Natural killer cell treated with Interleukin-12 subunit alpha and Interleukin-12 subunit beta and Interleukin-15 and Interleukin-18, amount 100 ng/mL, for 72 hours (primary cell): ENCODE measurements at places on chromosomes 7 and 10. TPM values are rescaled to one million over a fixed set of nuclear protein-coding genes. Genes with fewer than 3 reads are reported as not detected.
A peak's percentile ranks its signal among the peaks of the same experiment; 100 is the strongest.

The PRXL2A gene
- 6.4 TPM for total RNA-seq

The TRPV5 gene
- not detected for total RNA-seq

The ERVW-1 gene
- total RNA-seq, result not detected

The FAM180A gene
- not detected for total RNA-seq

The LEP gene
- not detected for total RNA-seq

The CLRN3 gene
- total RNA-seq, result not detected

The UBN2 gene
- 14.7 TPM for total RNA-seq

The TMEM270 gene
- total RNA-seq, result not detected

DNA sequence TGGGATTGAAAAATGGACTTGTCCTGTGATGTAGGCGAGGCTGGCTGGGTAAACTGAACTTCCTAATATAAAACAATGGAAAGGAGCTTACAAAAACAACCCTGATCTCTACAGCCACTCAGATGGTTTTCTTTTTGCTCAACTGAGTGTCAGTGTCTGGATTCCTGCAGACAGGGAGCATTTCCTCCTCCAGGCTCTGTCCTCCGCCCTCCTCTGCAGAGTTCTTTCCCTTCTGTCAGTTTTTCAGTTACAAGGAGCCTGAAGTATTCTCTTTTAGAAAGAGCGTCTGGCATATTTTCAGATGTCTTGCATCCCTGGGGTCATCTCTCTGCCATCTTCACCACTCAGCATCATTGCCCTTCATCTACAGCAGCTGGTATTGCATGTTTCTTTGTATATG is 50.0 kb upstream of the PITRM1 start:
- H3K27ac ChIP-seq, result no peak overlapping the region
- DNase-seq, result no peak

GRCh38 chr7:22613496-22613895 is 113.5 kb upstream of the IL6 start:
- H3K36me3 ChIP-seq, result peaks cover 27% of the 10 kb centered on the region
- H3K27ac ChIP-seq, result no peak overlapping the region
- no peak for DNase-seq
- H3K4me3 ChIP-seq, result no peak overlapping the region
- H3K4me1 ChIP-seq, result peaks cover 14% of the 10 kb centered on the region

DNA sequence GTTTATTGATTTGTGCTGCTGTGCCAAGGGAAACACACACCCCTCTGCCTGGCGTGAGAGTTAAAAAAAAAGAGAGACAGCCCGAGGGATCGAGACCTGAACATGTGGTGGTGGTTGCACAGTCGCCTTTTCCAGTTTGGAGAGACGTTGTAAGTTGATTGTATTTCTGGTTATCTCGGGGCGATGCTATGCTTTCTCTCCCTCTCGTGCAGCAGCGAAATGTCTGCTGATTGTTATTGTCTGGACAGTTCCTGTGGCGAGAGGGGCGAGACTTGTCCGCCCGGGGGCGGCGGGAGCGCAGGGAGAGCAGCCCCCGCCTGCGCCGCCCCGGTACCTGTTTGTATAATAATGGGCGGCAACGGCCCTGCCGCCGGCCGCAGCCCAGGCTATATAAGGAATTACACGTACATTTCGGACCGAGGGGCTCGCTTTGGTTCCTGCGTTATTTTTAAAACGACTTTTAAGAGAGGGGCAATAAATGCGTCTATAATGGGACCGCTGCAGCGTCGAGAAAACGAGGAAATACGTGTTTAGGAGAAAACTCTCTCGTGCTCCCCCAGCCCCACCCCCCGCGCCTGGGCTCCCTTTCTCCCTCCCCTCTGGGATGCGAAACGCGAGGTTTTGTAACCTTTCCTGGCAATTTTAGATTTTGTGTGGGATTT is 1.7 kb downstream of the ZEB1 start:
- peaks cover 25% of the 10 kb centered on the region for H3K4me1 ChIP-seq
- DNase-seq, result no peak
- peak overlapping the region; percentile 96 for H3K4me3 ChIP-seq
- no peaks in the 10 kb centered on the region for H3K36me3 ChIP-seq
- H3K27me3 ChIP-seq, result no peaks in the 10 kb centered on the region

- no peak for DNase-seq
- no peak overlapping the region for H3K27ac ChIP-seq
- H3K27me3 ChIP-seq, result no peaks in the 10 kb centered on the region
- no peaks in the 10 kb centered on the region for H3K36me3 ChIP-seq
- peak overlapping the region; percentile 55 for H3K4me3 ChIP-seq
Observed at GRCh38 chr7:151012031-151012692, 12.1 kb downstream of the ATG9B start.

DNA sequence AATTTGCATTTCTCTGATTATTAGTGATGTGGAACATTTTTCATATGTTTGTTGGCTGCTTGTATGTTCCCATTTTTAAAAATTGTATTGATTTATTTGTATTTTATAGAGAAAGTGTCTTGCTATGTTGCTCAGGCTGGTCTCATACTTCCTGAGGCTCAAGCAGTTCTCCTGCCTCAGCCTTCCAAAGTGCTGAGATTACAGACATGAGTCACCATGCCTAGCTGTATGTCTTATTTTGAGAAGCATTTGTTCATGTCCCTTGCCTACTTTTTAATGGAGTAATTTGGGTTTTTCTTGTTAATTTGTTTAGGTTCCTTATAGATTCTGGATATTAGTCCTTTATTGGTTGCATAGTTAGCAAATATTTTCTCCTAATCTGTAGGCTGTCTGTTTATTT is 214.2 kb upstream of the KAT6B start:
- H3K4me3 ChIP-seq, result no peak overlapping the region
- H3K4me1 ChIP-seq, result peaks cover 2% of the 10 kb centered on the region
- DNase-seq, result no peak
- no peaks in the 10 kb centered on the region for H3K36me3 ChIP-seq
- no peaks in the 10 kb centered on the region for H3K27me3 ChIP-seq

DNA sequence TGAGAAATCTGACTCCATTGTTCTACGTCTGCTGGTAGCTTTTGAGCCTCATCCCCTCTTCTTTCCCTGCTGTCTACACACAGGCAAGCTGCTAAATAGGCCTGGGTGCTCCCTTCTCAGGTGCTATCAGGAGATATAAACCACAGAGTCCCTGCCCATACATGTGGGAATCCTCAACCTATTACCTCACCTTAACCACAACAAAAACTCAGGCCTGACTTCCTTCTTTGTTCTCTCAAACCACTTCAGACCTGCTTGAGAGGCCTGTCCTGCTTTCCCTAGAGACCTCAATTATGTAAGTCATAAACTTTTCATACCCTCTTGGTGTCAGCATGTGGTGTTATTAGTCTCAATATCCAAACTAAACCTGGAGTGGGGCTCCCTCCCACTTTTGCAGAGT is 75.0 kb upstream of the MAGI2 start:
- no peak for DNase-seq
- no peak overlapping the region for H3K27ac ChIP-seq
- H3K4me3 ChIP-seq, result no peak overlapping the region
- no peaks in the 10 kb centered on the region for H3K27me3 ChIP-seq
- H3K36me3 ChIP-seq, result no peaks in the 10 kb centered on the region
- H3K4me1 ChIP-seq, result no peaks in the 10 kb centered on the region

- no peak for DNase-seq
- no peaks in the 10 kb centered on the region for H3K36me3 ChIP-seq
- H3K27ac ChIP-seq, result no peak overlapping the region
- H3K27me3 ChIP-seq, result peaks cover 9% of the 10 kb centered on the region
- H3K4me3 ChIP-seq, result no peak overlapping the region
Observed at GRCh38 chr7:47844311-47844710, 104.0 kb downstream of the PKD1L1 start.

GRCh38 chr10:31700181-31700611 is 228.4 kb downstream of the ARHGAP12 start:
- no peak overlapping the region for H3K4me3 ChIP-seq
- peaks cover 7% of the 10 kb centered on the region for H3K27me3 ChIP-seq
- H3K36me3 ChIP-seq, result no peaks in the 10 kb centered on the region
- no peak for DNase-seq

DNA sequence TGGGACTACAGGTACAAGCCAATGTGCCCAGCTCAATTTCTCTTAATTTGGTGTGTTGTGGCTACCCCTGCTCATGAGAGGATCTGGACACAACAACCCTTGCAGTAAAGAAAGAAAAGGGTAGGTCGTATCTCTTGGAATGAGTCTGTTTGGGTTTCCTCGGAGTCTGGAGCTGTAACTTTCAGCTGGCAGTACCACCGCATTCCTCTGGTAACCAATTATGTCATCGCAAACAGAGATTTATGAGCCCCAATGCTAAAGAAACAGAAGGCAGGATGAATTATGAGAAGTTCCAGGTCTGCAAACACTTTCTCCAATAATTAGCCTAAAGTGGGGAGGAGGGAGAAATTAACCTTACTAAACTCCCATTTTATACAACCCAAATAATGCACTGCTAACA is 186.6 kb upstream of the NRP1 start:
- no peaks in the 10 kb centered on the region for H3K36me3 ChIP-seq
- H3K4me1 ChIP-seq, result no peaks in the 10 kb centered on the region
- H3K27me3 ChIP-seq, result peaks cover 50% of the 10 kb centered on the region
- no peak for DNase-seq
- H3K4me3 ChIP-seq, result no peak overlapping the region

DNA sequence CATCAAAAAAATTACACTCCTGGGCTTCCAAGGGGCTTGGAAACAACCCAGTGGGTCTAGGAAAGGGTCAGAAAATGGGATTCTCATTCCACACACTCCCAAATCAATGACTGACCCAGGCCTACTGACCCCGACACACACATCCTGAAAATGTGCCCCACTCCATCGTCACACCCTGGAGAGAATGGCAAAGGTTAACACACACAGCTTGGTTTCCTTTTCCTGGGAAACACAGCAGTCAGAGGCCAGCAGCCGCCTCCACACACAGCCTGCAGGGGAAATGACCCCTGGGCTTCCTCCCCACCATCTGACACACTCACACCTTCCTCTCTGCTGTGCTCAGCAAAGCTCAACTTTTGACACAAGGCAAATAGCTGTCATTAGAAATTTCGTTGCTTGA is 42.9 kb downstream of the SH3PXD2A start:
- H3K36me3 ChIP-seq, result no peaks in the 10 kb centered on the region
- peak overlapping the region; percentile 51 for H3K27ac ChIP-seq
- no peaks in the 10 kb centered on the region for H3K27me3 ChIP-seq
- peaks cover 5% of the 10 kb centered on the region for H3K4me1 ChIP-seq
- no peak for DNase-seq
- H3K4me3 ChIP-seq, result no peak overlapping the region

DNA sequence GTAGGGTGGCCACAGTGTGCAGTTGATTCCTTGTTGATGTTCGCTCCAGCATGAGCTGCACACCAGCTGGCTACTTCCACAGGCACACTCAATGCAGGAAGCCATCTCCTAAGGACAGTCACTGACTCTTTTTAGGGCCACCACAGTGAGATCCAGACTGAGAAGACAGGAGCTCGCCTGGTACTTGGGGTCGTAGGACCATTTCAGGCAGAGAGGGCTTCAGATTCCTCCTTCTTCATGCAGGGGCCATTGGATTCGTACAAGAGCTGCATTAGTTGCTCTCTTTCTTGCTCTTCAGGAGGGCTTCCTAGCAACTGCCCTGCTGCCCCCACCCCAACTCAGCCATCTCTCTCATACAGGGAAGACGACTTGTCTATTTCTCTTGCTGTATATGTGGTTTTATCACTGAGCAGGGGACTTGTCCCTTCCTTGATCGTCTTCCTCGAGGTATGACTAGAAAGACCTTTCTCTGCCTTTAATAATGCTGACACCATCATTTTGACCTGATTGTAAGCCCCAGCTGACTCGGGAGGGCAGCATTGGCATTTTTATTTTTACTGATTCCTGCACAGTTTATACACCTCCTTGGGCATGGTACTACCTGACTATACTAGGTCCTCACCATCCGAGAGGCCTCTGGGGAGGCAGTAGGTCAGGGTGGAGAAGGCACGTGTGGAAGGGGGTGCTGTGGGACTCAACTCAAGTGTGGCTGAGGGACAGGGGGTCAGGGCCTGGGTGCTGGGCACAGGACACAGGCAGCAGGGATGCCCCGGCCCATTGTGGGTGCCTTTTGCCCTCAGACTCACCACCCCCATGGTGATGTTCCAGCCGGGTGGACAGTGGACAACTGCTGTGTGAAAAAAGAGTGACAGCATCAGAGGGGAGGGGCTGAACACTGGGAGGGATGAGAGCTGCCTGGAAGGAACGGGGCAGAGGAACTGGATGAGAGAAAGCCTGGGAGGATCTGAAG is 136.7 kb upstream of the ZNF746 start:
- no peak for DNase-seq
- no peak overlapping the region for H3K4me3 ChIP-seq
- no peak overlapping the region for H3K27ac ChIP-seq
- H3K36me3 ChIP-seq, result no peaks in the 10 kb centered on the region
- peaks cover 13% of the 10 kb centered on the region for H3K27me3 ChIP-seq

DNA sequence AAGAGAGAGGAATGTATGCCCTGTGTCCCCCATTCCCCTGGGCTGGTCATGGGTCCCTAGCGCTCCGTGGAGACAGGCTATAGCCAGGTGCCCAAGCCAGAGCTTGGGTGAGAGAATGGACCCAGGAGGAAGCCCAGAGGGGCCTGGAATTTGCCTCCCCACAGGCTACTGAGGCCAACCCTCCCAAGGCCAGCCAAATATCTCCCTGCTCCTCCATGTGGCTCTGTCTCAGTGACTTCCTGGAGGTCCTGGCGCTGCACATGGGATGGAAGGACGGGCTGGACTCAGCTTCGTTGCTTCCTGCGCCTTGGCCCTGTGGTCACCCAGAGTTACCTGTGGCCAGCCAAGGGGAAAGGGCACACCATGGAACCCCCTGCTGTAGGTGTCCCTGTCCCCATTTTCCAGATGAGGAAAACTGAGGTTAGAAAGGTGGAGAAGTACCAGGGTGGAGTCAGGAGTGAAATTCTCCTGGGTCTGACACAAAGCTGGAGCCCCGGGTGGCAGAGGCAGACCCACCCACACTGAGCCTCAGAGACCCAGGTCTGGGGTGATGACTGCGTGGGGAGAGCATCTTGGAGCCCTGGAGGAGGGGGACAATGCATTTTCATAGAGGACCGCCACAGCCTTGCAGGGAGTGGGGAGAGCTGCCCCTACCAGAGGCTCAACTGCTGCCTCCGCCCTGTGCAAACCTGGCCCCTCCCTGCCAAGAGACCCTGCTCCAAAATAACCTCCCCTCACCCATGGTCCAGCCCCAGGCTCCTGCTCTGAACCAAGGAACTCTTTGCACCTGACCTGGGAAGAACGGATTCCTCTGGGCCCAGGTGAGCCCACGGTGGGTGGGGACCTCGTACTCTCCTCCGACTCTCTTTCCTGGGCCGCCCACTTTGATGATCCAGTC is 42.6 kb downstream of the TMEM270 start:
- H3K4me1 ChIP-seq, result no peaks in the 10 kb centered on the region
- peaks cover 2% of the 10 kb centered on the region for H3K27me3 ChIP-seq
- H3K27ac ChIP-seq, result no peak overlapping the region

DNA sequence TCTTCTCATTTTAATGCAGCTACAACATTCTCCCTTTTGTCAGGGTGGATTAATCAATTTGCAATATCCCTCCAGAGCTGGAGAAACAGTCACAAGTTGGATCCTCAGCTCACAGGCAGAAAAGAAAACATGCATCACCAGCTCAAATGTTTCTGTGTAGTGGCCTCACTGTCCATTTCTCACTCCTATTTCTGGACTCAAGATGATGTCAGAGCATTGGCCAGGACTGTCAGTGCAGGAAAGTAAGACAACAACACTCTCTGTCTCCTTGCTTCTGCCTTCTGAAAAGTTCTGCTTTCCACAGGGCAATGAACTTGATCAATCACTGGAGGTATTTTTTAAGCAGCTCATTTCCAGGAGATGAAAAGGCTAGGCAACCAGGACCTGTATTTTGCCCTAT is 8.2 kb upstream of the SVIL start:
- H3K4me3 ChIP-seq, result no peak overlapping the region
- peaks cover 39% of the 10 kb centered on the region for H3K4me1 ChIP-seq
- H3K36me3 ChIP-seq, result no peaks in the 10 kb centered on the region
- peaks cover 2% of the 10 kb centered on the region for H3K27me3 ChIP-seq
- DNase-seq, result no peak

GRCh38 chr7:48847917-48848316 is 76.4 kb upstream of the CDC14C start:
- no peak overlapping the region for H3K4me3 ChIP-seq
- no peak for DNase-seq
- no peaks in the 10 kb centered on the region for H3K27me3 ChIP-seq
